NCI-H187 treated with DMSO at 0.1 percent for 48 hours (cell line): ENCODE measurements at places on chromosomes 5 and 9.

GRCh38 chr5:180021900-180022299 lies 49.7 kb downstream of the RNF130 start:
- no peak for DNase-seq

GRCh38 chr9:88998503-88998902 lies 7.2 kb downstream of the S1PR3 start:
- DNase-seq, result no peak

GRCh38 chr9:4238522-4238921 lies 61.3 kb downstream of the GLIS3 start:
- no peak for DNase-seq

- DNase-seq, result no peak
Measured at GRCh38 chr5:168284809-168285208, 6.6 kb upstream of the WWC1 start.

DNA sequence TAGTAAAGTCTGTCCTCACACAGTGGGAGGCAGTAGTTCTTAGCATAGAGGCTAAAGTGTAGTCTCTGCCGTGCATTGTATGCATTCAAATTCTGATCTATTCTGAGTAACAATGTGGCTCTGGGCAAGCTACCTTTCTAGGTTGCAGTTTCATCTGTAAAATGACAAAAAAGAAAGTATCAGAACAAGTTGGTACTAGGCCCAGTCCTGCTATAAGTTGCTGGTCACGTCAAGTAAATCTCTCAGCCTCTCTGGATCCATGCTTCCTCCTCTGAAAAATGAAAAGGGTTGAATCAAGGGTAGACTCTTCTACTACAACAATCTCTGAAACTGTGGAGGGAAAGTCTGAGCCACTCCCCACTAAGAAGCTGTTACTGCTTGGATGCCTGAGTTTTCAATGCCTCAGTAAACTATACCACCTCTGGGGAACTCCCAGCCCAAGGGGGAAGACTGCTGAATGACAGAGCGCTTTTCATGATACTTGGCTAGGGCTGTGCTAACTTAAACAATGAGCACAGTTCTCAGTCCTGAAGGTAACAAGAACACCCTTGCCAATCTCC lies 34.5 kb upstream of the SPARC start:
- DNase-seq, result no peak

DNA sequence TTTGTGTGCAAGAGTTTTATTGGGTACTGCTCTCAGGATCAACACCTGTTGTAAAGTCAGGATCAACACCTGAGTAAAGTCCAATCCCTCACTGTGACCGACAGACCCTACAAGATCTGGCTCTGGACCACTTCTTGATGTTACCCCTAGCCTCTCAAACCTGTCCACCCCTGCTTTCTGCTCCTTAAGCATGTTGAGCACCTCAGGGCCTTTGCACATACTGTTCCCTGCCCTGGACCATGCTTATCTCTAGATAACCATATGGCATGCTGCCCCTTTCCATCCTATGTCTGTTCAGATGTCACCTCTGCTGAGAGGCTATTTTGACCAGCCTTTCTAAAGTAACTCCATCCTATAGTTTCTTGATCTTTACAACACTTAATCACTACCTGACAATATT lies 269.6 kb downstream of the SMARCA2 start:
- no peak for DNase-seq

DNA sequence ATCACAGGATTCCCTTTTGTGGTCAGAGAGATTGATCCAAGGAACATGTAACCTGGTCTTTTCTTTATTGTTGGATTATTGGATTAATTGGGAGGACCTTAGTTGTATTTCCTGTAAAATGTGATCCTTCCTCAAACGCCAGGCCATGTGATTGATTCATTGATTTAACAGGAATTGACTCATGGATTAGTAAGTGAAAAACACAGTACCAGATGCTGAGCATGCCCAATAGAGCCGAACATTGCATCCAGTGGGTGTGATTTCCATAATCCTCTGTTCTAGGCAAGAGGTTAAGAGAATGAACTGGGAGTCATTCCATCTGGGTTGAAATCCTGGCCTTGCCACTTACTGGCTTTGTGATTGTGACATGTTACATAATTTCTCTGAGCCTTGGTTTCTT lies 522.3 kb downstream of the MAT2B start:
- no peak for DNase-seq

- no peak for DNase-seq
Measured at GRCh38 chr9:90641884-90642487, 638 bp downstream of the DIRAS2 start.

DNA sequence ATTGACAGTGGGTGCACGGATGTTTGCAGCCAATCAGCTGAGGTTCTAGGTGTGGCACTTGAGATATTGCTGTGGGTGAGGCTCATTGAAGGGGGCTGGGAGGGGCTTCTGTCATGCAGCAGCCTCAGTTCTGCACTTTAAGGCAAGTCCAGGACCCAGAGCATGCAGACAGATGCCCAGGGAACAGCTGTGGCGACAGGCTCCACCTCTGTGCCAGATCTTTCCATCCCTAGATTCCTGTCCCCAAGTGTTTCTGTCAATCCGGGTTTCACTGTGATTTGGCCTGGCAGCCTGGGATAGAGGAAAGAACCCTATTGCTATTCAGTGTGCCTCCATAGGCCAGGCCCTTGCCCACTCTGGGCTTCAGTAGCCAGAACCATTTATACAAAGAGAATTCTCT lies 20.8 kb upstream of the CERCAM start:
- DNase-seq, result no peak
